ENCODE measurements at places on chromosomes 4 and X.

DNA sequence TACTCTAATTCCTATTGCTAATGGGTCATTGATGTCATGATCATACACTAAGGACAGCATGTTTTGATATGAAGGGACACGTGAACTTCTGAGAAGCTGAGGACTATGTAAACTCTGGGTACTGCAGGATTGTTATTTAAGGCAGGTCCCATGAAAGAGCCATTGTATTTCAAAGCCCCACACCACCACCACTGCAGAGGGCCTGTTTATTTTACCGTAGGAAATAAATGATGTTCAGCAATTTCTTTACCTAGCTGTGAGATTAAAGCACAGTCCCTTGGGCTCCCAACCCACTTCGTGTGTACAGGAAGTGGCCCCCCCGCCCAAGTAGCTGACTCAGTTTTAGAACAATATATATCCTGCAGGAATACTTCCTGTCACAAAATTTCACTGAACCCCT, 89.8 kb upstream of the ACSL4 start:
- no peak for DNase-seq

GRCh38 chr4:12729384-12729783, 754.8 kb downstream of the RAB28 start:
- peak; percentile 1 for DNase-seq

- no peak for DNase-seq
Measured at GRCh38 chr4:74206088-74206825, 48.3 kb downstream of the MTHFD2L start.

- no peak for DNase-seq
Measured at GRCh38 chr4:88320224-88320779, 35.9 kb upstream of the PPM1K start.

GRCh38 chrX:106862972-106863688, 40.0 kb downstream of the RIPPLY1 start:
- DNase-seq = no peak

GRCh38 chr4:182189103-182189878, 53.9 kb upstream of the TENM3 start:
- peak; percentile 64 for DNase-seq

DNA sequence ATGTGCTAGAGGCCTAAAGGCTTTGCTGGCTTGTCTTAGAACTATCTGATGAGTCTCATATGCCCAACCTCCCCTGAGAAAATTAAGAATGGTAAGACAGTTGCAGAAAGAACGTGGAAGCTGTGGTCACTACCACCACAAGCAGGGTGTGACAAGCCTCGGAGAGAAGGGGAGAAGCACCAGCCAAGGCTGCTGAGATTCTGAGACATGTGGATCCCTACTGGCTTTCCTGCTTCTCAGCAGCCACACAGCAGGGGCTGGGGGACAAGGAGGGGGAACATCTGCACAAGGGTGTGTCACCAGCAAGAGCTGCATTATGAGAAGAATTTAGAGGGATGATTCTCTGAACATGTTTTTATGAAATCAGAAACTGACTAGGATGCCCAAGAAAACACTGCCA, 19.4 kb downstream of the TAPT1 start:
- DNase-seq = no peak

DNA sequence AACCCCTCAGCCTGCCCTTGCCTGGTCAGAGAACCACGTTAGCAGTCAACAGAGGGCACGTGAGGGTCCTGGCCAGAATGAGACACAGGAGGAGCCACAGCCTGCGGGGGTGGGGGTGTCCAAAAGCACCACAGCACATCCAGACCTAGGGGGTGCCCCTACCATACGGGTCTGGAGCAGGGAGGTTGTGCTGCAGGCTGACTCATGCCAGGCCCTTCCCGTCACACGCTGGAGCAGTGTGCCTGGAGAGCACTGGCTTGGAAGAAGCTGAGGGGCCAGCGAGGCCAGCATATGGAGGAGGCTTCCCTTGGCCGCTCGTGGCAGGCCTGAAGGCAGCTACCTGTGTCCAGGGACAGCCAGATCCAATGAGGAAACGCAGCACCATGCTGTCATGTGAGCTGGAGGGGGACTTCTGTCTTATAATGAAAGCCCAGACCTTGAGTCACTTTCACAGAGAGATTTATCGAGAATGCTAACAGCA, 1.5 kb upstream of the IRAK1 start:
- DNase-seq = no peak

GRCh38 chr4:169407217-169407845, 136.6 kb upstream of the SH3RF1 start:
- DNase-seq = no peak

DNA sequence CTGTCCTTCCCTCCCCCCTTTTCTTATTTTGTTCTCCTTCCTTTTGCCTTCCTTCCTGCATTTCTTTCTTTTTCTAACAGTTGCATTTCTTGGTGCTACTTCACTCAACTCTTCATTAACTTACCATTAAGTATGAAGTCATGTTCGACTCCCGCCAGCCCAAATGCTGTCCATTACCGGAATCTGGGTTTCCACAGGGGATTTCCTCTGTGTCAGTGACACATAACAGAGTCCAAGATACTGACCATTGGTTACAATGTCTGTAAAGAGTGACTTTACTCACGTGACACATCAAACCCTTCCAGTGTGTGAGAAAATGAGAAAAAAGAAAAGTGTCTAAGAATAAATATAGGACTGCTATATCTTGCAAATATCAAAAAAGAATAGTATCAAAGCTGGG, 500.0 kb upstream of the FRG1 start:
- no peak for DNase-seq

DNA sequence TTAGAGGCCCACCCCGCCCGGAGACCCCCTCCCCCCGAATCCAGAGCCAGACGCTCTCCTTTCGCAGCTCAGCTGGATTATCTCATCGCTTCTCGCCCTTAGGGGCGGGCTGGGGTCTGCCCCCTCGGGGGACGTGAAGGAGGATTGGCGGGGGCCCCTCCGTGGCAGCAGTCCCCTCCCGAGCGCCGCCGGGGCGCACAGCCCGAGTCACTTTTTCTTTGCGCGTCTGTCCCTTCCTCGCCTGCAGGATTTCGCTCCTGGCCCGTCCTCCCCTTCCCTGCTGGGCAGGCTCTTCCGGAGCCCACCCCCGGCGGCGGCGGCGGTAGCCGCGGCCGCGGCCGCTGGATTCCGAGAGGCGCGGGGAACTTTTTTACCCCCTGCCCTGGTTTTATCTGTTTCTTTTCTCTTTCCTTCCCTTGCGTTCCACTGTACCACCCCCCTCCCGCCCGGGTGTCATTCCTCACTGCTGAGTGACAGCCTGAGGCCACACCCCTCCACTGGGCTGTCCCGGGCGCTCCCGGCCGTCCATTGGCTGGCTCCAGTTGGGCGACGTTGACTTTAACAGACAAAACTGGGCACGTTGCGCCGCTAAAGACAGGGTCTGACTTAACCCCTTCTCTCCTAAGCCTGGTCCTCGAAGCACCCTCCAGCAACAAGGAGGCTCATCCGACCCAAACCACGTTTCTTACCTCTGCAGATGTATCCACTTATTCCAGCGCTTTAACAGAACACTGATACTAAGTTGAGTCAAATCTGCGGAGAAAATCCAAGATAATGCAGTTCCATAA, 492 bp upstream of the NKX3-2 start:
- peak; percentile 49 for DNase-seq

DNA sequence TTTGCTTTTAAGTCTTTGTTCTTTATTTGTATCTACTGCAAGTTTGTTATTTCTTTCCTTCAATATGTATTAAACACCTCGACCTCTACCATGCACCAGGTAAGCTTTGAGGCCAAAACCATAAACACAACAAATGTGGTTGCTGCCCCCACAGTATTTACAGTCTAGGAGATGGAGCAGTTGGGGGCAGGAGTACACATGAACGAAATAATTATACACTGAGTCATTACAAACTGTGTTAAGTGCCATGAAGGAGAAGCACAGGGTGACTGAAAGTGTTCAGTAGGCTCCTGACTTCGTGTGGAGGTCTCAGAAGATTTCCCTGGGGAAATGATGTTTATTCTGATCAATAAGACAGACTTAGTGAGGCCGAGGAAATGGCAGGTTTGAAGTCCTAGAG, 30.3 kb downstream of the SLC25A43 start:
- no peak for DNase-seq

- no peak for DNase-seq
Measured at GRCh38 chr4:1383728-1384591, 22.3 kb downstream of the NKX1-1 start.

DNA sequence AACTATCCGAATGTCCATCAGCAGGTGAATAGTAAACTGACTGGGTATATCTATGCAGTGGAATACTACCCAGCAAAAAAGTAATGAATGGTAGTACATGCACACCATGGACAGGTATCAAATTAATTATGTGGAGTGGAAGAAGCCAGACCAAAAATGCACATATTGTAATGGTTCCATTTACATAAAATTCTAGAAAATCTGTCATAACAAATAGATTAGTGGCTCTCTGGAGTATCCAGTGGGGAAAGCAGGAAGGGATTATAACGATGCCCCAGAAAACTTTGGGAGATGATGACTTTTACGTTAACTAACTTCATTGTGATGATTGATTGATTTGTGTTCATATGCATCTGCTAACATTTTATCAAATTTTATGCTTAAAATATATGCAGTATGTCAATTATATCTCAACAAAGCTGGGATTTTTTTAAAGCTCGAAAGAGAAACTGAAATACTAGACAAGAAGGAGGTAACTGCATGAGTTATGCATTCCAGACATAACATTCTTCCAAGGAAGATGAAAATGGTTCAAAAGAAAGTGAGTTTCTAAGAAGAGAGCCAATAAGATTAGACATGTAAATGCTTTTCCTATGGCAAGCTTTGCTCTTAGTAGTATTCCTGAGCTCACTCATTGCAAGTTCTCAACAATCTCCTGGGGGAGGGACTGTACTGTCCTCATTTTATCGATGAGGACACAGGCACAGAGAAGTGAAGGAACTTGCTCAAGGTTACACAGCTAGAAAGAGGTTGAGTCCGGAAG, 58.6 kb upstream of the MSX1 start:
- no peak for DNase-seq

DNA sequence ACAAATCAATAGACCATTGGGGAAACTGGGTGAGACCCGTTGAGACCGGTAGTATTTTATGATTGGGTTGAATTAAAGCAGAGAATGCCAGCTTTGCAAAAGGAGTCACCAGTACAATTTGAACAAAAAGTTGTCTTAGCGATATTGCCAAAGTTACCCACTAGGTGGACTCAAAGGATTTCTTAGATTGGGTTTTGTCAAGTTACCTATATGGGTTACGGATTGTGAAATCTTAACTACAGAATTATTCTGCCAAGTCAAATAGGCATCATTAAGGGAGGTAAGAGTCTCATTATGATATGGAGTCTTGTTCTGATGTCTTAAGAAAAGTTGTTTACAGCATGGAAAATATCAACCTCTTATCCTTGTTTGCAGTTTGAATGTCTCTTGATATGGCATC, 15.0 kb upstream of the CT47A1 start:
- DNase-seq = no peak

DNA sequence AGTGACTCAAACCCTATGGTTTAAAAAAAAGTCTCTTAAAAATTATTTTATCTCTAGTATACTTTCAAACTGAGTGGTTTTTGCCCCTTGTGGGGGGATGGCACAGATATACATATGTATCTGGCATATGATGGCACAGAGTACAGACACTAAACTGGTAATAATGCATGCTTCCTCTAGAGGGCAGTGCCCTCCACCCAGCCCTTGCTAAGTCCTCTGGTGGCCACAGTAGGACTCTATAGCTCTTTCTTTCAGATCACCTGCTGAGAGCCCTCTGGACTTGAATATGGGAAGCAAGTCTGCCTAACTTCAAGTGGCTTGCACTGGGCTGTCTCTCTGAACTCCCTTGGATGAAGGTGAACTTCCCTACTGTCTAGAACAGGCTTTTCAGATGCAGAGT, 66.3 kb downstream of the TSPAN7 start:
- no peak for DNase-seq

DNA sequence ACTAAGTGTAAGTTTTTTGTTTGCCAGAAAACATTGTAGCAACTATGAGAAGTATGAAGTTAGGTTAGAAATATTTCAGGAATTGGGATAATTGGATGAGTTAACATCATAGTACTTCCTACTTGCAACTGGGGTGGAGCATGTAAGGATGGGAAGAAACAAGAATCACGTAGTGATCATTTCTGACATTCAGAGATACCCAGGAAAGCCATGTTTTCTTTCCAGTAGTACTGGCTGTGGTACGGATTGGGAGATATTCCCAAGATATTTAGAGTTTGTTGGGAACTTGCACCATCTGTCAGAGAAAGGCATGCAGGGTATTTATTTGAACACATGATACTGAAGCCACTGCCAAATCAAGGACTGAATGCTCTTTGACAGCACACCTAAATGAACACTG, 87.6 kb upstream of the SLC4A4 start:
- no peak for DNase-seq

GRCh38 chrX:17812763-17813162, 48.3 kb downstream of the RAI2 start:
- DNase-seq = no peak

- no peak for DNase-seq
Measured at GRCh38 chr4:76673362-76673761, 224.6 kb downstream of the SOWAHB start.

- no peak for DNase-seq
Measured at GRCh38 chrX:50536955-50537354, 66.3 kb upstream of the DGKK start.

DNA sequence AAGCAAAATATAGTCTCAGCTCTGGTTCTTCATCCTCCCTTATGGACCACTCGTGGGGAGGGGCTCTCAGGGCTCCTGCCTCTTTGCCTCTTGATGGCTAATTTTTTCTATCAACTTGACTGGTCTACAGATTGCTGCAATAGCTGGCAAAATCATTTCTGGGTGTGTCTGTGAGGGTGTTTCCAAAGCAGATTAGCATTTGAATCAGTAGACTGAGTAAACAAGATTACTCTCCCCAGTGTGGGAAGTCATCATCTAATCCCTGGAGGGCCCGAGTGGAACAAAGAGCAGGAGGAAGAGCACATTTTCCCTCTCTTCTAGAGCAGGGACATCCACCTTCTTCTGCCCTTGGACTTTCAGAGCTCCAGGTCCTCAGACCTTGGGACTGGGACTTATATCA, 153.5 kb downstream of the STK32B start:
- DNase-seq = peak; percentile 44

- no peak for DNase-seq
Measured at GRCh38 chr4:169634975-169635374, 14.6 kb downstream of the CLCN3 start.

- DNase-seq = no peak
Measured at GRCh38 chr4:155582971-155583437, 83.6 kb upstream of the GUCY1A1 start.

DNA sequence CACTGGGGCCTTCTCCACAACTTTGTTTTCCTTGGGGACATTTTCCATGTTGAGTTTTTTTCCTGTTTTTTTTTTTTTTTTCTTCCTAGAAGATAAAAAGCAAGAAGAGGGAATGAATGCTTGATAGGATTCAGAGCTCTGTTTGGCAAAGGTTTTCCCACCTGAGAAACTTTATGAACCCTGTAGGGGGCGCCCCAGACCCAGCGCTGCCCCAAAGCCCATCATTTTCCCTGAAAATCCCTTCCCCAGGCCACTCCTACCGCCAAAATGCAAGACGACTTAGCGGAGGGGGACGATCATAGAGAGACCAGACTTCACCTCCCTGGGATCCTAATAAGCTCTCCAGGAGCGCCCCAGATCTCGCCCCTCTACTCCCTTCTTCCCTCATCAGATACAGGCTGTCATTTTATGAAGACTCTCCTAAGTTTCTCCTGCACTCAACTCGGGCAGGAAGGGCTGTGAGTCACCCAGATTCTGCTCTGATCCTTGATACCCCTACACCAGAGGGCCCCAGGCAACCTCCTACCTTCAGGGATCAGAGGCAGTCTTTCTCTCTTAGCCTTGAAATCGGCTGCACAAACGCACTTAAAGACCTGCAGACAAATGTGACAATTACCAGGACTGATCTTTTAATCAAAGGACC, 1.4 kb downstream of the BEX5 start:
- DNase-seq = no peak
